ENCODE measurements at places on chromosomes 13 and 19.
A peak's percentile ranks its signal among the peaks of the same experiment; 100 is the strongest.

- DNase-seq, result no peak
Measured at GRCh38 chr19:23065306-23065705, 51.5 kb upstream of the ZNF730 start.

DNA sequence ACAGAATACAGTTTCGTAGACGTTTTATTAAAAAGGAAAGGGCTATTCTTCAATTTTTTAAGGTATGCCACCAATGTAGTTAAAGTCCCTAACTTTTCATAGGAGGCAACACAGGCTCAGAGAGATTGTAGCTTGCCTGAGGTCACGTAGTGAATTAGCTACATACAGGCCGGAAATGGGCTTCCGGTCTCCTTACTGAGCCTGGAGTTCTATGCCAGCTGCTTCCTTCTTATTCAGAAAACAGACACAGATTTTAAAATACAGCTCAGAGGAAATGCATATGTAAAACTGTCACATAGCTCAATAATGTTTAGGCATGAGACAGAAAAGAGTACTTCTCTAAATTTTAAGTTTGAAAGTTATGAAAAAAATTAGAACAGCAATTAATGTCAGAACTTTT, 85.4 kb upstream of the TUBA3C start:
- no peak for DNase-seq

DNA sequence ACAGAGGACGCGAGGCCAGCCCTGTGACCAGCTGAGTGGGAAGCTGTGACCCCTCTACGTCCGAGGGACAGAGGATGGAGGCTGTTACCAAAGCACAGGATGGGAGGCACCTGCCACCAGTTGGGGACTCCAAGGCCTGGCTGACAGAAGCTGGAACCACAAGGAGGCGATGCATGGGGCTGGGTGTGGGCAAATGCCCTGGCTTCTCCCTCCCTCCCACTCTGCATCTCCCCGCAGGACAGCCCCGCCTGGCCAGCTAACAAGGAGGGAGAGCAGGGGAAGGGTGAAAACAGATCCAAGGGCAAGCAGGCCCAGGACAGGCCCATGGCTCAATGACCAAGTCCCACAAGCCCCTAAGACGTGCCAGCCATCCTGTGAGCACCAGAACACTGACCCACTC, 28.6 kb downstream of the AKT2 start:
- DNase-seq, result no peak

DNA sequence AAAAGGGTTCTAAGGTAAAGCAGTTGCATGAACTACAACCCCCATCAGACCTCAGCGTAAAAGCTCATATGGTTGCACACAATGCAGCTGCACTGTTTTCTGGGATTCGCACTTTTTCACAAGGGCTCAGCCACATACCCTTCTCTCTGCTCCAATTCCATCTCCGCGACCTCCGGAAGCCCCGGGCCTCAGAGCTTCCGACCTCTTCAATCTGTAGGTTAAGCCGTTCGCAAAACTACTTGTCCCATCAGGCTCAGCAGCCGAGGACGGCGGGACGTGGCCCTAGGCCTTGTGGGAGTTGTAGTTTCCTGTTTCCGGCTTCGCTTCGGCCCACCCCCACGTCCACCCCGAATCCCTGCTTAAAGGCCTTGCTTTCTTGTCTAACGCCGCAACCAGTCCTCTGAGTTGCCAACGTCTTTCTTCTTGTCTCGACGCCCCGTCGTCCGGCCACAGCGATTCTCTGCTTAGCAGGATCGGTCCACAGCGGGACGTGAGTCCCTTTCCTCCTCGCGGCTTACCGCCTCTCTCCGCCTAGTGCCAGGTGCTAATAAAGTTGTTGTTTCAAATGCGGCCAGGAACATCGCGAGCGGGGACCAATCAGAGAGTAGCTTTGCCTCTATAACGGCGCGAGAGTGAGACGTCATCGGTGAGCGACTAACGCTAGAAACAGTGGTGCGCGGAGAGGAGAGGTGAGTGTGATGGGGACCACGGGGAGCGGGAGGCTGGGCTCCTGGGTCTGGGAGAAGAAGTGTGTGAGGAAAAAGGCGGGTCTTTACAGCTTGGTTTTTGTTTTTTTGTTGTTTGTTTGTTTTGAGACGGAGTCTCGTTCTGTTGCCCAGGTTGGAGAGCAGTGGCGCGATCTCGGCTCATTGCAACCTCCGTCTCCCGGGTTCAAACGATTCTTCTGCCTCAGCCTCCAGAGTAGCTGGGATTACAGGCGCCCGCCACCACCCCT, at the start of the genes PRPF31 and TFPT:
Gene PRPF31 (plus strand): TSS at position 646 of the 955 bp plus-strand sequence. CDS start 2,525 bp downstream, outside the sequence.
Gene TFPT (minus strand): TSS at position 549 of the 955 bp plus-strand sequence. CDS start 388 bp downstream, at position 161.
- DNase-seq, result peak; percentile 97

DNA sequence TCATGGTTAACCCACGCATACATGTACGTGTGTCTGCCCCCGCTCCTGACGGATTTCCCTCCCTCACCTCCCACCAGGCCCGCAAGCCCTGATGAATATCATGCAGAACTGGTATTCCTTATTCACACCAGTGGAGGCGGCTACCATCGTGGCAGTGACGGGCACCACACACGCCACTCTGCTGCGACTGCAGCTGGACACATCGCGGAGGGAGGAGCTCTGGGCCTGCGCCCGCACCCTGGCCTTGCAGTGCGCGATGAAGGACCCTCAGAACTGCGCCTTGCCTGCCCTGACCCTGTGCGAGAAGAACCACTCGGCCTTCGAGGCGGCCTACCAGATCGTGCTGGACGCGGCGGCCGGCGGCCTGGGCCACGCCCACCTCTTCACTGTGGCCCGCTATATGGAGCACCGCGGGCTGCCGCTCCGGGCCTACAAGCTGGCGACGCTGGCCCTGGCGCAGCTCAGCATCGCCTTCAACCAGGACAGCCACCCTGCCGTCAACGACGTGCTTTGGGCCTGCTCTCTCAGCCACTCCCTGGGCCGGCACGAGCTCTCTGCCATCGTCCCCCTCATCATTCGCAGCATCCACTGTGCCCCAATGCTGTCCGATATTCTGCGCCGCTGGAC, 35.0 kb downstream of the ZSWIM4 start:
- no peak for DNase-seq

GRCh38 chr13:59533561-59534555, 629.9 kb downstream of the DIAPH3 start:
- no peak for DNase-seq

- DNase-seq, result no peak
Measured at GRCh38 chr13:95296326-95296925, 4.8 kb downstream of the ABCC4 start.

DNA sequence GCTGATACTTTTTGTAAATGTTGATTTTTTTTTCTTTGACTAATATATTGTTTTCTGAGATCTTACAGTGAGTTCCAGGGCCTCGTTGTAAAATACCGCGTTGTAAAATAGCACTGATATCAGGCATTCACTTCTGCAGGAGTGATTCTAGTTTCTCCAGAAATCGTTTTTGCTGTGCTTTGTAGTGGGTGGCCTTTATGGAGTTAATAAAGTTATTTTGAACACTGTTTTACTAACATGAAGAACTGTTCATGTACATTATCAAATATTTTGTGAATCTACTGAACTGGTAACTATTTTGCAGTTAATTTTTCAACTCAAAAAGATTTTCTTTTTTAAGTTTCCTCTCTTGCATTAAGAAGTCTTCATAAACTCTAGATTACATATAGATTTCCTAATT, 985 bp upstream of the ZNF266 start:
- DNase-seq, result no peak

GRCh38 chr19:50406156-50406820, 12.4 kb upstream of the SPIB start:
- no peak for DNase-seq

DNA sequence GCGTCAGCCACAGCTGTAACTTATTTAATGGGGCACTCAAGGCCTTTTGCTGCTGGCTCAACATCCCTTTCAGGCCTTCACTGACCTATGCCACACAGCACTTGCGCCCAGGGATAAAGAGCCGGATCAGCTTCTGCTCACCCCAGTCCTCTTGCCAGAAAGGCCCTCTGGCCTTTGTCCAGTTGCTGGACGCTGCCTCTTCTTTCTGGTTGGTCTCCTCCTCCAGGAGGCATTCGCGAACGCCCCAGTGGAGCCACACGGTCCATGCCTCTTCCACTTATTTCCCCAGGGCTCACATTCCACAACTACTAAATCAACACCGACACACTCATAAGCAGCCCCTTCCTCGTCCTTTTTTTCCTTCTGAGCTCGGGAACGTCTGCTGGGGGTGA, 3.7 kb upstream of the ZNF329 start:
- DNase-seq, result peak; percentile 57

DNA sequence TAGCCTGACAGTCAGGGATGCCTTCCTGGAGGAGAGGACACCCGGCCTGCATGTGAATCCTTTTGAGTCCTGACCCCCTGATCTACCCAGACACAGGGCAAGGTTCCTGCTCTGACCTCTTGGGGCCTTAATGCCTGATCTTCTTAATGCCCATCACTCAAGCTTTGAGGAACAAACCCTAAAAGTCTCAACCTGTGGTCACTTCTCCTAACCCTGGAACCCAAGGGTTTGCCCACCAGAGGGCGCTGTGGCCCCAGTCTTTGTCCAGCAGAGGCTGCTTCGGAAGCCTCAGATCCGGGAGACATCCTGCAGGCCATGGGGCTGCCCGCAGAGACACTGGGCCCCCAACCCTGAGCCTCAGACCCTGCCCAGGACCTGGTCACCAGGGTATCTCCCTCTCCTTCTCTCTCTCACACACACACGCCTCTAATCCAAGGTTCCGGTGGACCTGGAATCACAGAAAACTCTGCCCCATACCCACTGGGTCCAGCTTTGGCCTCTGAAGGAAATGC, 9.8 kb upstream of the DPF1 start:
- DNase-seq, result peak; percentile 99

DNA sequence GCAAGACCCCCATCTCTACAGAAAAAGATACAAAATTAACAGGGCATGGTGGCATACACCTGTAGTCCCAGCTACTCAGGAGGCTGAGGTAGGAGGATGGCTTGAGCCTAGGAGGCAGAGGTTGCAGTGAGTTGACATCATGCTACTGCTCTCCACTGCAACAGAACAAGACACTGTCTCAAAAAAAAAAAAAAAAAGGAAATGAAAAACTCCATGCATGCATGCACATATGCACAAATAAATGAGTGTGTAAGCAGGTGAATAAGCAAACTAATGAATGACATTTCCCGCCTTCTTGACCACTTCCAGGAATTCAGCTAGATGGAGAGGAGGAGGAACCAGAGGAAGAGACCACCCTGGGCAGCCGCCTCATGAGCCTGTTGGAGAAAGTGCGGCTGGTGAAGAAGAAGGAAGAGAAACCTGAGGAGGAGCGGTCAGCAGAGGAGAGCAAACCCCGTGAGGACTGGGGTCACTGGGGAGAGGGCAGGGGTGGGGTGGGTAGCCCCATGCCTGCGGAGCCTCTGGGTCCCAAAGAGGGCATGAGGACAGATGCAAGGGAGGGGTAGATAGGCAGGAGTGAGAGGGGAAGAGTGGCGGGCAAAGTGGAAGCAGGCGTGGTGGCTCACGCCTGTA, 58.8 kb downstream of the RYR1 start:
- DNase-seq, result no peak

DNA sequence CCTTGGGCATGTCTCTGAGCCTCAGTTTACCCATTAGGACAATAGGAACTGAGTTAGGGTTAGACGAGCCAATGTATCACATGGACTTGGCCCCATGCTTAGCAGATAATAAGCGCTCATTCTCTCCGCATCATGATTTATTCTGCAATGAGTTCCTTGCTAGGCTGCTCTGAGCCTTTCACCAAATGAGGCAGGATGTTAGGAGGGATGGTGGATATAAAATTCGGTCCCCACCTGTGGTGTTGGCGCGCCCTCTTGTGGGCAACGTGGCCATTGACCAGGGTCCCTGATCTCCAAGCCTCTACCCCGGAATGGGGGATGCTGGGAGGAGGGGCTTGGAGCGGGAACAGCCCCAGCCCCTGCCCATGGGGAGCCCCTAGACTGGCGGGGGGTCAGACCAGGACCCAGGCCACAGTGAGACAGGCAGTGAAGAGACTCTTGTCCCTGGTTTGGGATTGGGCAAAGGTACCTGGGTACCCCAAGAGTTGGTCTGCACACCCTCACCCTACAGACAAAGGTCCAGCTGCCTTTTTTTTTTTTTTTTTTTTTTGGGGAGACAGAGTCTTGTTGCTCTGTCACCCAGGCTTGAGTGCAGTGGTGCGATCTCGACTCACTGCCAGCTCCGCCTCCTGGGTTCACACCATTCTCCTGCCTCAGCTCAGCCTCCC, 43.9 kb downstream of the CERS4 start:
- peak; percentile 96 for DNase-seq

GRCh38 chr19:10670182-10670581, 16.0 kb downstream of the ILF3 start:
- no peak for DNase-seq

GRCh38 chr19:14054721-14055120, 7.2 kb downstream of the PALM3 start:
- DNase-seq, result no peak

DNA sequence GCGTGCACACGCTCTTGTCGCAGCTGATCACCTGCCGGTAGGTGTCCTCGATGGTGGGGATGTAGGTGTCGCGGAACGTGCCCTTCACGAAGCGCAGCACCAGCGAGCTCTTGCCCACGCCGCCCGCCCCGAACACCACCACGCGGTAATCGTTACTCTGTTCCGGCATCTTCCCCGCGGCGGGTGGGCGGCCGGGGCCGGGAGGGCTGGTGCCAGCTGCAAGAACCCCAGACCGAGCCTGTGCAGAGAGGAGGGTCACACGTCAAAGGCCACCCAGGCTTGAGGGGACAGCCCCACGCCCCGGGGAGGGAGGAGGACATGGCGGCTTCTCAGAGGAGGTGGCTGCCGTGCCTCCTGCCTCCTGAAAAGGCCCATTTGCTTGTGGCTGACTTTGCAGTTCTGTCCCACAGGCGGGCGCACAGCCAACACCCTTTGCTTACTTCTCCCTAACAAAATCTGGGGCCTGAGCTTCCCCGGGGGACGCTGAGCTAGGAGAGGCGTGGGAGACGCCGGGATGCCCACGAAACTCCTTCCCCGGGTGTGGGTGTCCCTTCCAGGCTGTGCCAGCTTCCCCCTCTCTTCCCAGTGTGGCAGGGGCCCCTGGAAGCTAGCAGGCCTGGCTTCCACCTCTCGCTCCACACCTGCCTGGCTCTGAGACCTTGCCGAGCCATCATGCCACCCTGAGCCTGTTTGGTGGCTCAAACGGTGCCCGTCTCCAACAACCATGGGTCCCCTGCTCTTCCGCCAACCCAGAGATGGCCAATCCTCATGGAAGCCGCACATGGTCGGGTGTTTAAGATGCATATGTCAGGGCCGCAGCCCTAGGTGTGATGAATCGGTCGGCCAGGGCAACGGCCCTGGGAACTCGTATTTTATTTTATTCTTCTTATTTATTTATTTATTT, 3.3 kb downstream of the DIRAS1 start:
- no peak for DNase-seq

GRCh38 chr13:59364641-59365085, 799.1 kb downstream of the DIAPH3 start:
- no peak for DNase-seq

DNA sequence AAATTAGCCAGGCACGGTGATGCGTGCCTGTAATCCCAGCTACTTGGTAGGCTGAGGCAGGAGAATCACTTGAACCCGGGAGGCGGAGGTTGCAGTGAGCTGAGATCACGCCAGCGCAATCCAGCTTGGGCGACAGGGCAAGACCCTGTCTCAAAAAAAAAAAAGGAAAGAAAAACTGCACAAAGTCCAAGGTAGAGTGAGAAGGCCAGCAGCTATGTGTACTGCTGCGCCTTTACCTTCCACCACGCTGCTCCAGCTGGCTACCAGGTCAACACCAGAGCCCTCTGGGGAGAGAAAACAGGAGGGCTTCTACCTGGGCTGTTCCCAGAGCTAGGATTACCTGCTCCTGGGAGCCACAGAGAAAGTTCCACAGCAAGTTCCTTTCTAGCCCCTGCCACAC, 3.2 kb downstream of the ELL start:
- no peak for DNase-seq

- peak; percentile 15 for DNase-seq
Measured at GRCh38 chr13:111895896-111896821, 170.8 kb upstream of the SOX1 start.
